OCI-LY7 (cell line): ENCODE measurements at places on chromosomes 16 and 17. TPM values are rescaled to one million over a fixed set of nuclear protein-coding genes. Genes with fewer than 3 reads are reported as not detected.
A peak's percentile ranks its signal among the peaks of the same experiment; 100 is the strongest.

ENPP7 gene
- 0.42 and 0.53 TPM in 2 replicates for total RNA-seq

CACNA1G gene
- not detected in 2 replicates for total RNA-seq

MT3 gene
- total RNA-seq = not detected in 2 replicates

- DNase-seq = peak; percentile 37
Measured at GRCh38 chr16:50275428-50276325, 9.3 kb downstream of the ADCY7 start.

CA4 gene
- total RNA-seq = not detected in 2 replicates

GRCh38 chr16:1030473-1030901 is 42.1 kb upstream of the SSTR5 start:
- DNase-seq = no peak

- DNase-seq = no peak
Measured at GRCh38 chr16:53781023-53781605, 77.2 kb downstream of the FTO start.

CACNB1 gene
- total RNA-seq = 30.9 and 35.5 TPM in 2 replicates

- DNase-seq = no peak
Measured at GRCh38 chr17:32515677-32516383, 29.0 kb downstream of the CDK5R1 start.

- DNase-seq = no peak
Measured at GRCh38 chr17:40264458-40265185, 23.1 kb upstream of the CDC6 start.

C16orf92 gene
- total RNA-seq = not detected in 2 replicates

- DNase-seq = no peak
Measured at GRCh38 chr17:28204751-28205150, 114.2 kb upstream of the TMEM97 start.

DNA sequence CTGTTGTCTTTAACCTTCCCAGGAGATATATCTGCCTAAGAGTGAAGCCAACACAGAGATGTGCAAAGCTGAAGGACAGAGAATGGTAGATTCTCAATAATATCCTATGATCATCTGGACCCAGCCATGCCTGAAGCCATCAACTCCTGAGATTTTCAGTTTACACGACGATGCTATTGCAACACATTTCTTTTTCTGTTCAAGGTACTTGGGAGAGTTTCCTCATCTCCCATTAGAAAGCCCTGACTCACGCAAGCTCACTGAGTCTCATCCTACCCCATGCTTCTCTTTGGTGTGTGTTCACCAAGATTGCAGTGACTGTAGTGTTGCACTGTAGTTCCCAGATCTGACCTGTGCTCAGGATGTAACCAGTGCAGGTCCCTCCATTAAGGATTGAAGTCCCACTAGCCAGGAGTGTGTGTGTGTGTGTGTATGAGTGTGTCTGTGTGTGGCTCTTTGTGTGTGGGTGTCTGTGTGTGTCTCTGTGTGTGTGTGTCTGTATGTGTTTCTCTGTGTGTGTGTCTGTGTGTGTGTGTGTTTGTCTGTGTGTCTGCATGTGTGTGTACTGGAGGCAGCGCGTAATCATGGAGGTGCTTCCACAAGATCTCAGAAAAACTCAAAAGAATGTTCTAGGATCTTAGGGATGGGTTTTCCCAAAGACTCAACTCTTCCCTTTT is 15.5 kb downstream of the CES1 start:
- DNase-seq = no peak

ITGA3 gene
- 15.2 and 15.6 TPM in 2 replicates for total RNA-seq

DNA sequence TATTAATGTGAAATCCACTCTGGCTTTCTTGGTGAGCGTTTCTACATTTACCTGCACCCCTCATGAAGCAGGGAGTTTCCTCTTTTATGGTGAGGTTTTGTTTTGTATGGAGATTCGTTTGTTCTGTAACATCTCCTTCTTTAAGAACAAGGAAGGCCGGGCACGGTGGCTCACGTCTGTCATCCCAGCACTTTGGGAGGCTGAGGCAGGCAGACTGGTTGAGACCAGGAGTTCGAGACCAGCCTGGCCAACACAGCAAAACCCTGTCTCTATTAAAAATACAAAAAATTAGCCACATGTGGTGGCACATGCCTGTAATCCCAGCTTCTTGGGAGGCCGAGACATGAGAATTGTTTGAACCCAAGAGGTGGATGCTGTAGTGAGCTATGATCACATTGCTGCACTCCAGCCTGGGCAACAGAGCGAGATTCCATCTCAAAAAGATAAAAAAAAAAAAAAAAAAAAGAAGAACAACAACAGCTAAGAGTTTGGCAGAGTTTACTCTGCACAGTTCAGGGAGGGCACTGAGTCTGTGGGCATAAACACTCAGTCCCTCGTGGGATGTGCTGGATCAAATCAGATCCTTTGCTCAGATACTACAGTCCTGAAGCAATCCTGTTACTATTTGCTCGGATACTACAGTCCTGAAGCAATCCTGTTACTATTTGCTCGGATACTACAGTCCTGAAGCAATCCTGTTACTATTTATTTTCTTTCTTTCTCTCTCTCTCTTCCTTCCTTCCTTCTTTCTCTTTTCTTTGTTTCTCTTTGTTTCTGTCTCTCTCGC is 28.9 kb downstream of the ADCY9 start:
- no peak for DNase-seq

CRHR1 gene
- total RNA-seq = not detected in 2 replicates

PRR15L gene
- total RNA-seq = not detected in 2 replicates

GRCh38 chr17:68674029-68674925 is 73.1 kb upstream of the FAM20A start:
- no peak for DNase-seq

DNA sequence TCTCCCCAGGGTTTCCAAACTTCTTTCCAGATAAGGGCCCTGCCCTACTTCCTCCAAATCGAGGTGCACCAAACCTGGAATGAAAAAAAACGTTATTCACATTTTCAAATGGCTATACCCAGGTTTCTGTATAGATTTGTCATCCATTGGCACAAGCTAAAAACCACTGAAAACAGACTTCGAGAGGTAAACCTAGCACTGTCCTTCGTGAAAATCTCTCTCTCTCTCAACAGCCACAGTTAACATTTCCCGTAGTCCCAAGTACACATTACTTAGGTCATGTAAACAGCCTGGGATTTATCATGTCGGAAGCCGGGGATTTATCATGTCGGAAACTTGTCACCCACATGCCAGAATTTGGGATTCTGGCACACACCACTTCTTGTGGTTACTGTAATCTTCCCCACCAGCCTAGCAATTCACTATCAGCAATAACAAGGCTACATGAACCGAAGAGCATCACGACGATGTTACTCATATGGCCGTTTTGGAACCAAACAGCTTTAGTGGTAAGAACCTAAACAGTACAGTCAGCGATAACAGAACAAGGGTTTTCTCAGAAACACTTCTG is 1.2 kb downstream of the DDX5 start:
- no peak for DNase-seq

TP53TG3C gene
- not detected in 2 replicates for total RNA-seq

LRRC75A gene
- total RNA-seq = not detected in 2 replicates

- DNase-seq = no peak
Measured at GRCh38 chr16:54417384-54417783, 130.8 kb upstream of the IRX3 start.
